WTC11 (cell line): ENCODE measurements at places on chromosomes 11 and 22. TPM values are rescaled to one million over a fixed set of nuclear protein-coding genes. Genes with fewer than 3 reads are reported as not detected.
A peak's percentile ranks its signal among the peaks of the same experiment; 100 is the strongest.

The CHRM4 gene
- 0.62 to 0.85 TPM (median 0.62 TPM) in 3 replicates for total RNA-seq

DNA sequence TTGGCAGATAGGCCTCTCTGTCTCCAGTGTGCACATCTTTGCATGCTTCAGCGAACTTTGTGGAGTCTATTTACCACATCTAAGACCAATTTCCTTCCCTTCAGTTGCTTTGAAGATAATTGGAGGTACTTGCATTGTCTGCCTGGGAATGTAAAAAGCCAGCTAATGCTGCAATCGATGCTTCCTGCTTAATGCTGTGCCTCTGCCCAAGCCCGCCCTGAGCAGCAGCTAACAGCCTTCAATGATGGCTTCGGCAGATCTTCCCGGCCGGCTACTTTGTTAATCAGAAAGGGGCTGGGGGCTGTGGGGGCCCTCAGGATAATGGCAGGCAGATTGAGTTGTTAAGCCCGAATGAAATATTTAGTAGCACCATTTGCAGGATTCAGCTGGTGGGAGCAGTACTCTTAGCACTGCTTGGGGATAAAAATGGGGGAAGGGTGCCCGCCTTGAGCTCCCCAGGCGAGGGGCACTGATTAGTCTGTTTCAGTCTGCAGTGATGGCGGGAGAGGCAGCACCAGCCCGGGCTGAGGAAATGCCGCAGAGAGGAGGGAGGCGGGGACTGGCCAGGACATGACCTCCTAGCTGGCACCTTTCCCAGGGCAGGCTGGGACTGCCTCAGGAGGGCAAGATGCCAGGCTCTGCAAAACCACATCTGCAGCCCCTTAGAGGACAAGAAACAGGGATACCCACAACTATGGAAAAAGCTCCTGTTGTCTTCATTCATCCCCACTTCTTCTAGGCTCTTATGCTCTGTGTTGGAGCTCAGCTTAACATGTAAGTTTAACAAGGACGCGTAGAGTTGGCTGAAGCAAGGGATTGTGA lies 460.0 kb downstream of the BUD13 start:
- H3K27me3 ChIP-seq: no peaks in the 10 kb centered on the region
- DNase-seq: no peak
- peaks cover 60% of the 10 kb centered on the region for H3K4me1 ChIP-seq

DNA sequence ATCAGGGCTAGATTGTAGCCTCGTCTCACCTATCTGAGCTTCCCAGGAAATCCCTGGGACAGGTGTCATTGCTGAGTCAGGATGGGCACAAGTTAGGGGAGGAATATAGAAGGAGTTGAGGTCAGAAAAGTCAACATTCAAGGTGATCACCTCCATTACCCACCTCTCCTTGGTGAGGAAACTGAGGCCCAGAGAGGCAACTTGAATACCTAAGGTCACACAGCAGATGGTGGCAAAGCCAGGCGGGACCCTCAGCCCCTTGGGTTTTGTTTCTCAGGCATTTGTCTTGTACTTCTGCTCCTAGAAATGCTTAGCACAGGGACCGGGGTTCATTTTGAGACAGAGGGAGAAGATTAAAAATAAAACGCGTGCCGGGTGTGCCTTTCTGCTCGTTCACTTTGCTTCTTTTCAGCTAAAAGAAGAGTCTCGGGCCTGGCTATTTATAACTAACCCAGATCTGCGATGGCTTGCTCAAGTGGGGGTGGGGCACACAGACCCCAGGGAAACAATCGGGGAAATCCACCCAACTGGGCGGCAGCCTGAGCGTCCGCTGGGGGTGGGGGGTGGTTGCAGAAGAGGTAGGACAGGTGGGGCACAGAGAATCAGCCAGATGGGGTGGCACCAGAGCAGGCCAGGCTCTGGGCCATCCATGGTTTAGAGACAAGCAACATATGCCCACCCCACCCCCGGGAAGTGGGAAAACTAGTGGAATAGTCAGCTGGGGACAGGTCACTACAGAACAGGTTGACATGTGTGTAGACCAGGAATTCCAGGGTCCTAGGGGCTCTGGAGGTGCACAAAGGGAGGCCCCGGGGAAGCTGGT lies 3.9 kb upstream of the GNAZ start:
- no peak overlapping the region for H3K27ac ChIP-seq
- H3K27me3 ChIP-seq: peaks cover 31% of the 10 kb centered on the region
- peaks cover 6% of the 10 kb centered on the region for H3K4me1 ChIP-seq
- H3K4me3 ChIP-seq: no peak overlapping the region
- peak; percentile 4 for DNase-seq
- no peaks in the 10 kb centered on the region for H3K36me3 ChIP-seq

GRCh38 chr11:9047964-9048523 lies 43.4 kb downstream of the SCUBE2 start:
- no peak overlapping the region for H3K27ac ChIP-seq
- H3K4me1 ChIP-seq: peaks cover 33% of the 10 kb centered on the region
- H3K36me3 ChIP-seq: no peaks in the 10 kb centered on the region
- no peak overlapping the region for H3K4me3 ChIP-seq
- DNase-seq: no peak

GRCh38 chr11:65116370-65117205 lies 913 bp downstream of the ZNHIT2 start:
- DNase-seq: no peak
- H3K27me3 ChIP-seq: no peaks in the 10 kb centered on the region
- H3K36me3 ChIP-seq: peaks cover 33% of the 10 kb centered on the region
- peak overlapping the region; percentile 86 for H3K4me3 ChIP-seq
- peak overlapping the region; percentile 86 for H3K27ac ChIP-seq

- H3K36me3 ChIP-seq: no peaks in the 10 kb centered on the region
- H3K27me3 ChIP-seq: no peaks in the 10 kb centered on the region
These were observed 34.6 kb downstream of the BBOX1 start for GRCh38 chr11:27075192-27075591.

DNA sequence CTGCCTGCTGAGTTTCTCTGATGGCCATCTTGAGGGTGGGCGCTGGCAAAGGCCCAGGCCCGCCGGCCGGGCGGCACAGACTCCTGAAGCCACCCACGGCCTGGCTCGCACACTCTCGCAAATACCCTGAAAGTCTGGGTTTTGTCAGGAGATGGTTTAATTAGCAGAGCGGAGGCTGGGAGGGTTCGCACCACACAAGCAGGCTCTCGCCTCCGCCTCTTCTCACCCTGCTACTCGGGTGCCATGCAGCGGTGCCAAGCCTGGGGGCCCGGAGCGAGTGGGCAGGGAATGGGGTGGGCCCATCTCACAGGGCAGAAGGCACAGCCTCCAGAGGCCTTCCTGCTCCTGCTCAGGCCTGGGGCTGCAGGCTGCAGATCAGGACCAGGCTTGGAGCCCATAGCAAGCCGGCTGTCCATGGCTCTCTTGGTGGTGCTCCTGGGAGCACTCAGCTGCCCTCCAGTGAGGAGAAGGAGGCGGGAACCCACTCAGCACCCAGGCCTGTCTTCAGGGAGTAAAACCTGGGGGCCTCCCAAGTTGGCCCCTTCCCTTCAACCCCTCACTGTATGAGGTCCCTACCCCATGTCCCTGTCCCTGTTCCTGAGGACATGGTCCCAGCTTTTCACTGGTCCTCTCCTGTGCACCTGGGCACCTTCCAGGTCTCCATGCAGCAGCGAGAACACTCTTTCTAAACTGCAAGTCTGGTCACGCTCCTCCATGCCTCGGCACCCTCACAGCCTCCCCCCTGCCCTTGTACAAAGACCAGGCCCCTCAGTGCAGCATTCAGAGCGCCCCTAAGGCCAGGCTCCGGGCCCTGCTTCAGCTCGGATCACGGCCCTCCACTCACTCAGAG lies 62.0 kb downstream of the FLRT1 start:
- H3K4me1 ChIP-seq: peaks cover 21% of the 10 kb centered on the region
- peaks cover 81% of the 10 kb centered on the region for H3K27me3 ChIP-seq
- H3K27ac ChIP-seq: 0 out of 2 replicates have a peak overlapping the region, but pooled peaks have one; percentile 27
- no peak for DNase-seq
- no peak overlapping the region for H3K4me3 ChIP-seq

- no peak overlapping the region for H3K27ac ChIP-seq
- no peaks in the 10 kb centered on the region; the same call in 1 of the 2 replicates for H3K27me3 ChIP-seq
- no peak overlapping the region for H3K4me3 ChIP-seq
- DNase-seq: no peak
- peaks cover 5% of the 10 kb centered on the region for H3K36me3 ChIP-seq
These were observed 13.6 kb downstream of the TP53I11 start for GRCh38 chr11:44936951-44937543.

- no peak for DNase-seq
- H3K36me3 ChIP-seq: peaks cover 17% of the 10 kb centered on the region
- H3K4me1 ChIP-seq: peaks cover 3% of the 10 kb centered on the region
- H3K4me3 ChIP-seq: no peak overlapping the region
- H3K27ac ChIP-seq: no peak overlapping the region
- peaks cover under 1% of the 10 kb centered on the region; the same call in 1 of the 2 replicates for H3K27me3 ChIP-seq
These were observed 119.4 kb downstream of the WNT7B start for GRCh38 chr22:45857519-45857918.
